ENCODE measurements at places on chromosomes 16 and 17.

DNA sequence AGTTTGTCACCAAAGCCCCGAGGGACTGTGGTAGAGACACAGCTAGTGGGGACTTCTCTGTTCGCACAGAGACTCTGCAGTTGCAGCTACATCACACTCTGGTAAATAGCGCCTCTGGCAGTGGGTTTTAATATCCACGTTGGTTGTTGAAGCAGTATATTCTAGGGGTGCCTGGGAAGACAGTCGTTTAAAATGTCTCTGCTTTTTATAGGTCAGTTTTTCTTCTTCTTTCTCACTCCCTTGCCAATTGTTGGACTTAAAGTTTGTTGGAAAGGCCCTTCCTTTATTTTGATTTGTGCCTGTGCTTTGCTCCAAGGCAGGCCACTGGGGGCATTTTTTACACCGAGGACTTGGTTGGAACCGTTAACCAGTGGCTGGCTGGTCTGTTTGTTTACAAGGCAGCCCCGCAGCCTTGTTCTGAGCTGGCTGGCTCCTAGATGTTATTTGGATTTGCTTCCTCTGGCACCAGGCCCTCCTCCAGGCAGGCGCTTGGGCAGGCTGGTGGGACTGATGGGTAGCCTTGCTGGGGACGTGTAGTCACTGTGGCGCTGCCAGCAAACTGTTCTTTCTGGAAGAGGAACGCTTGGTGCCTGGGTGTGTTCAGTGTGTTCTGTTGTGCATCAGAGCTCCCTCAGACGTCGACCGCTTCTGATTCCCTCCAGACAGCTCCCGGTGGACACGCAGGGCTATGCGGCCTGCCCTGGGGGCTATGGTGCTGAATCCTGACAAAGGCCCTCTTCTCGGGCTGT, 218.2 kb upstream of the CHMP6 start:
- DNase-seq, result peak; percentile 33

DNA sequence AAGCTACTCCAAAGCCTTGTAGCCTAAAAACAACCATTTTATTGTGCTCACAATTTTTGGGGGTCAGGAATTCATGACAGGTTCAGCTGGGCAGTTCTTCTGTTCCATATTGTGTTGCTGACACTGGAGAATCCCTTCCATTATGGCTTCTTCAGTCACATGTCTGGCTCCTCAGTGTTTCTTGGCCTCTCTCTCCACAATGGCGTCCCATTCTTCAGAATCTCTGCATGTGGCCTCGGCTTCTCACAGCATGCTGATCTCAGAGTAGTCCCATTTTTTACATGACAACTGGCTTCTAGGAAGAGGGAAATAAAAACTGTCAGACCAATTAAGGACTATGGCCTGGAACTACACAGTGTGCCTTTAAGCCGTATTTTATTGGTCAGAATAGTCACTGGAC, 49.7 kb downstream of the NF1 start:
- no peak for DNase-seq

- DNase-seq, result no peak
These were observed 17.3 kb downstream of the FAM83G start for GRCh38 chr17:18987230-18987610.

DNA sequence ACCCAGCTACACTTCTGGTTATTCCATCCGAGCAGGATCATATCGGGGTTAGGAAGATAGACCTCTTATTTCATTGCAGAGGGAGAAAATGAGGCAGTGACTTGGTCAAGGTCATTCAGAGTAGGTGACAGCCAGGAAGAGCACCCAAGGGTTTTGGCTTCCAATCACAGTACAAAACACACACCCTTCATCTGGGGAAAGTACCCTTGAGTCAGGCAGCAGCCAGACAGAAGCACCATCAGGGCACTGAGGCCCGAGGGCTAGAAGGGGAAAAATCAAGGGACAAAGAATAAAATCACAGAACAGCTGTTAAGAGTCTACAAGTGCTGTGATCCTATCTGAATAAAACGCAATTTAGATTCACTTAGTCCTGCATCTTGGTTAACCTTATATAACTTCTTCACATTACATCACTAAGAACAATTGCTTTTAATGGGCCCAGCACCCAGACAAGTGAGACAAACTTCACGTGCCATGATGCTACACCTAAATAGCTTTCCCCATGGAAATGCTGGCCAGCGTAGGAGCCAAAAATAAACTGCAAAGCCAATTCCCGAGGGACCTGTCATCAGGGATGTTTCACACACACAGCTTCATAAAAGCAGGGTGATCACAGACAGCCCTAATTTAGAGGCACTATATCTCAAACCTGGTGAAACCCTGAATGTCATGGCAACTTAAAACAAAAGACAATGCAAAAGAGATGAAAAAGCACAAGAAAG, 4.9 kb downstream of the UBE2O start:
- peak; percentile 49 for DNase-seq

DNA sequence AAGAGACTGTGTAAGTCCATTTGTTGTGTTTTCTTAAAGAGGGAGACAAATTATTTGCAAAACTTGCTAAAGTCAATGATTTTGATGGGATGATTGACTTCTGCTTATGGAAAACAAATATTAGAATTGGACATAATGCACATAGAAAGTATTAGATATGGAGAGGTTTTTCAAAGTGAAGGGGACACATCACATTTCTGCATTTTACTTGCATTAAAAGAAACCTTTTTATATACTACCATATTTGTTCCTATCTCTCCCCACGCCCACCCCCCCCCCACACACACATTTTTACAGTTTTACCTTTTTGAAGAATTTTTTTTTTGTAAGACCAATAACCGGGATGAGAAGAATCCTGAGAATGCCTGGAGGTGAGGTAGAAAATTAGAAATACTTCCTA, 8.6 kb upstream of the OR4D2 start:
- DNase-seq, result no peak

DNA sequence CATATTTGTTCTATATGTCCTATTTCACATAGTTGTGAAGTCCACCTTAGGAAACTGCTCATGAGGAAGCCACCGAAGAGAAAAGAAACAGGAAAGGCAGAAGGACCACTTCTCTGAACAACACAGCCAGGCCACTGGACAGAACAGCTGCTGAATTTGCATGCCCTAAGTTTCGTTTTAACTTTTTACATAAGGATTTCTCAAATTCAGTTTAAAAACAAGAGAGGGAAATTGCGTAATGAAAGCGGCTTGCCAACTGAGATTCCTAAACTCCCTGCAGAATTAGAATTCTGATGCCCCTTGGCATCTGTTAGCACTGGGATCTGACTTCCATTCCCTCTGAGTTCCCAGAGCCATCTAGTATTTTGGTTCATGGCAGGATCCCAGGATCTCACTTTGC, 5.0 kb upstream of the CCL8 start:
- DNase-seq, result peak; percentile 61

DNA sequence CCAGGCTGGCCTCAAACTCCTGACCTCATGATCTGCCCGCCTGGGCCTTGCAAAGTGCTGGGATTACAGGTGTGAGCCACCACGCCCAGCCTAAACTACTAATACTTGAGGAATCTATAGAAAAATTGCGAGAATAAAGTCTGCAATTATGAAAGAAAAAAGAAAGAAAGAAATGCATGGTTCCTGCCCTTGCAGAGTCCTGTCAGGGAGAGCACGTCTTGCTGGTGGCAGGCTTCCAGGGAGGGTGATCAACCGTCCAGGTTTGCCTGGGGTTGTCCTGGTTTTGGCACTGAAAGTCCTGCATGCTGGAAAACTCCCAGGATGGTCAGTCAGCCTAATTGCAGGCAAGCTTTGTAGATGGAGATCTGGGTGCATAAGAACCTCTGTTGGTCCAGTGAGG, 21.5 kb upstream of the KIFC3 start:
- DNase-seq, result no peak

GRCh38 chr17:8188263-8188839, 1.6 kb downstream of the BORCS6 start:
- DNase-seq, result no peak

GRCh38 chr16:2853531-2854073, 4.4 kb downstream of the PRSS22 start:
- DNase-seq, result no peak

- DNase-seq, result peak; percentile 72
These were observed 5.1 kb downstream of the KRT13 start for GRCh38 chr17:41500131-41500911.

DNA sequence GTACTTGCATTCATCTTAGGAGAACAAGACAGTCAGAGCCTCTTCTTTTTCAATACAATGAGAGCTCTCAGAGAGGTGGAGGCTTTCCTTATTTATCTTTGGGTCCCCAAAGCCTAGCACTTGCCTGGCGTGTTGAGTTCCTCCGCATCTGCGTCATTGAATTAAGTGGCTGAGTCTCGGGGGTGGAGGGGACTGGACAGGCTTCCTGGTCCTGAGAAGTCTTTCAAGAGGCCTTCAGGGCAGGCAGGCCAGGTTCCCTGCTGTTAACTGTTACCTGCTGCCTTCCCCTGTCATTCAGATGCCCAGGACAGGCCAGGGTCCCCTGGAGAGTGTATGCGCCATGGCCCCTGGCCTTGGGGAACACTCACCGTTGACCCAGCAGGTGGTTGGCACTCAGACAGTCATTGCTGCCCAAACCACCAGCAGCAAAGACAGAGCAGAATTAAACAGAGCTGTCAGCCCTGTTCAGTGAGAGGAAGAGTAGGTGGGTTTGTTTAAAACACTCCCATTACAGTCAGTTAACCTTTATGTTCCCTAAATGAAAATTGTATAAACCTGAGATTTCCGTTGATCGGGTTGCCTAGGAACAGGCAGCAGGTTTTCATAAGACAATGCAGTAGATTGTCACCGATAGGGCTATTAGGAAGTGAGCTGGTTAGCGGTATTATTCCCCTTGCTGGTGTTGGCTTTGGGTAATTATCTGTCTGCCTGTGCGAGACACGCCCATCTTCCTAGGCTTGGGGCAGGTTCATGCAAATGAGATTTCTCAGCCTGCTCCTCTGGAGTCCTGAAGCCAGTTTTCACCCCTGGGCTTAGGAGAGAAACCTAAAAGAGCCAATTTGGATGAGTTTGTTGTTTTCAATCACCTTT, 132.7 kb downstream of the CCDC182 start:
- DNase-seq, result no peak

- no peak for DNase-seq
These were observed 594 bp downstream of the MAPK8IP3 start for GRCh38 chr16:1706386-1707192.

DNA sequence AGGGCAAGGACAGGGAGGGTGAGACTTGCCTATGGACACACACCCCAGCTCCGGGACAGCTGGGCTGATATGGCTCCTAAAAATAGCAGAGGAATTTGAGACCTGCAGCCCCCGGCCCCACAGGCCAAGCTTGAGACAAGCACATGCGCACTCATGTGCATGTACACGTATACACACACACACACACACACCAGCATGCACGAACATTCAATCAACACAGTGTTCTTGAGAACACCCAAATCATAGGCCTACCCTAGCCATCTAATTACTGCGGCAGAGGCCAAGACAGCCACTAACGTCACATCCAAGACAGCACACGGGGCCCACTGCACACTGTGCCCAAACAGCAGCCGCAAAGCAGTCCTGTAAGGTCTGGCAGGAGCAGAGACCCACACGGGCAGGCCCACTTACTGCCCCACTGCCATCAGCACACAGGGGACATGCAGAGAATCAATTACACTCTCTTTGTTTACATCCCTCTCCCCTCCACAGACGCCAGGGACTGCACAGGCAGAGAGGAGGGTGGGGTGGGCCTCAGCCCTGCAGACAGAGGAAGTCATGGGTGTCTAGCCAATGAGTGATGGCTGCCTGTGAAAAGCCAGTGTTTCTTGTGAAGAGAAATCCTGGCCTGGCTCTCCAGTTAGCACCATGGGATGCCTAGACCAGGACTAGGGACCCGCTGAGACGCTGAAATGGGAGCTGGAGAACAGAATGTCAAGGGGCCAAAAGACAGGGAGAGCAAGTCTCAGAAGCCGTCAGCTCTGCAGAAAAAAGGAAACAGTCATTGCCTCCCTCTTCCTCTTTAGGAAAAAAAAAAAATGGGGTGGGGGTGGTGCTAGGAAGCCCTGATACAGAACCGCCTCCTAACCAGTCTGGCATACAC, 39.3 kb downstream of the MYO18A start:
- DNase-seq, result no peak

GRCh38 chr17:39969375-39969774, 6.6 kb downstream of the GSDMA start:
- no peak for DNase-seq

- no peak for DNase-seq
These were observed 25.7 kb upstream of the ENDOV start for GRCh38 chr17:80389011-80389995.

DNA sequence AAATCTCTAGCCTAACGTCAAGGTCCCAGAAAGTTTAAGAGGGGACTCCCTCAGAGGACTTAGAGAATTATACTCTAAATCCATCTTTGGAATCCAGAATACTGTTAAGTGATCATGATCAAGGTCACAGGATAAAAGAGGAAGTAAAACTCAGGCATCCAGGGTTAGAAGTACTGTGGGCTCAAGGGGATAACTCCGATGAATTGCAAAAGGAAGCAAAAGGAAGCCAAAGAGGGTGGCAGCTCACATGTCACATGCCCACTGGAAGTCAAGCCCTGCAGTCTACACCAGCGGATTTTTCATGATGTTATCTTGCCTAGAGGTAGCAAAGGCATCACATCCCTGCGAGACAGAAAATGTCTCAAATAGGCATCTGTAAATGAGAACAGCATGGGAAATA, 3.8 kb downstream of the ZNF821 start:
- no peak for DNase-seq

GRCh38 chr16:77220427-77220826, 21.2 kb downstream of the SYCE1L start:
- no peak for DNase-seq

- no peak for DNase-seq
These were observed 2.0 kb downstream of the GPRC5B start for GRCh38 chr16:19882646-19883045.

- DNase-seq, result peak; percentile 48
These were observed 475.9 kb upstream of the CCL2 start for GRCh38 chr17:33779234-33779591.

- DNase-seq, result no peak
These were observed 18.9 kb downstream of the TMEM132E start for GRCh38 chr17:34598161-34598776.

- no peak for DNase-seq
These were observed 32.0 kb upstream of the NDRG4 start for GRCh38 chr16:58467905-58468304.

GRCh38 chr16:3009568-3010390, 2.9 kb upstream of the CLDN9 start:
- no peak for DNase-seq

DNA sequence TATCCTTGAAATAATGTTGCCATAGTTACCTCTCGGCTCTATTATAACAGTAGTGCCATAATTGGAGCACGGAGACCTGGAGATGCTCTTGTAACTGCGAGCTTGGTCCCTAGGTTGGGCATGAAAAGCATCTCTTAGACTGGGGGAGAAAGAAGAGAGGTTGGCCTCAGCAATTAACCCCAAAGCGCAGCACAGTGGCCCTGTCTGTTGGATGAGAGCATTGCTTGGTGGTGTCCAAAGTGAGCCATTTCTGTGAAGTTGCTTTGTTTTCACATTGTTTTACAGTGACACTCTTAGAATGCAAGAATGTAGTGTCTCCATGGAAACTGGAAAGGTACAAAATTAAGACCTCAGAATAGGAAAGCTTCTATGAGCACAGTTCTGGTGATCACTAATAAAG, 660.7 kb upstream of the EEF2KMT start:
- no peak for DNase-seq
